Activated CD8-positive, alpha-beta memory T cell treated with anti-CD3 and anti-CD28 coated beads, Interleukin-2, amount 10 ng/mL, durations not matched to agents 7 days and 5 days (primary cell): ENCODE measurements at places on chromosomes 5 and 9.
A peak's percentile ranks its signal among the peaks of the same experiment; 100 is the strongest.

- H3K4me1 ChIP-seq: peaks cover 16% of the 10 kb centered on the region
- no peak for DNase-seq
- no peak overlapping the region for H3K4me3 ChIP-seq
- no peak overlapping the region for H3K27ac ChIP-seq
These were observed 6.2 kb downstream of the NEK6 start for GRCh38 chr9:124263800-124264426.

DNA sequence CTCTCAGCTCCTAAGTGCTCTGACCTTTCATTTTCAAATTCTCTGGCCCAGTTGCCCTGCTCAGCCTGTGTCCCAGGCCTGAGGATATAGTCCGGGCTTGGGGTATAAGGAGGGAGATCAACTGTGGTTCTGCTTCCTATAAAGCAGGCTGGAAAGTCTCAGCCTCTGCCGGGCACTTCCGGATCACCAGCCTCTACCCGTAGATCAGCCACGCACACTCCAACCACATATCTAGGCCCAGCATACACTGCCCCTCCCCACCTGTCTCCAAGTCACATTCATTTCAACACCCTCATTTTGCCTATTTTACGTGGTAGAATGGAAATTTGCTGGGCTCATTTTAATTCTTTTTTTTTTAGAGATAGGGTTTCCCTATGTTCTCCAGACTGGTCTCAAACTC lies 3.1 kb downstream of the ZER1 start:
- H3K27me3 ChIP-seq: no peaks in the 10 kb centered on the region
- peaks cover 19% of the 10 kb centered on the region for H3K4me1 ChIP-seq
- no peak overlapping the region for H3K4me3 ChIP-seq
- no peak for DNase-seq

DNA sequence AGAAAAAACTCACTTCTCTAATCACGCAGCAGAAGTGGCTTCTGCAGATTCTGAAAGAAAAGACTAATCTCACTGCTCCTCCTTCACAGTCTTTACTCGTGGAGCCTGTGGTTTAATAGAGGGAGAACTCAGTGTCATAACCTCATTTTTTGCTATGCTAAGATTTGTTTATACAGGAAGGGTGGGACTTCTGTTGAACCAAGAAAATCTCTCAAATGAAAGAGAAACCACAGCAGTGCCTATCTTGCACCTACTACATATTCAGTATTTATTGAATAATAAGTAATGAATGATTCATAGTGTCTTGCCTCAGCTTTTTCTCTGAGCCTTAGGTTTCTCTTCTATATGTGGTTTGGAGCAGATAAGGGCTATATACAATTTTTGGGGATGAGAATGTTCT lies 136.1 kb upstream of the DMAC1 start:
- peak overlapping the region; percentile 73 for H3K27ac ChIP-seq
- peaks cover 15% of the 10 kb centered on the region for H3K4me1 ChIP-seq
- H3K4me3 ChIP-seq: peak overlapping the region; percentile 39
- H3K27me3 ChIP-seq: no peaks in the 10 kb centered on the region
- H3K36me3 ChIP-seq: peaks cover 15% of the 10 kb centered on the region
- DNase-seq: no peak

DNA sequence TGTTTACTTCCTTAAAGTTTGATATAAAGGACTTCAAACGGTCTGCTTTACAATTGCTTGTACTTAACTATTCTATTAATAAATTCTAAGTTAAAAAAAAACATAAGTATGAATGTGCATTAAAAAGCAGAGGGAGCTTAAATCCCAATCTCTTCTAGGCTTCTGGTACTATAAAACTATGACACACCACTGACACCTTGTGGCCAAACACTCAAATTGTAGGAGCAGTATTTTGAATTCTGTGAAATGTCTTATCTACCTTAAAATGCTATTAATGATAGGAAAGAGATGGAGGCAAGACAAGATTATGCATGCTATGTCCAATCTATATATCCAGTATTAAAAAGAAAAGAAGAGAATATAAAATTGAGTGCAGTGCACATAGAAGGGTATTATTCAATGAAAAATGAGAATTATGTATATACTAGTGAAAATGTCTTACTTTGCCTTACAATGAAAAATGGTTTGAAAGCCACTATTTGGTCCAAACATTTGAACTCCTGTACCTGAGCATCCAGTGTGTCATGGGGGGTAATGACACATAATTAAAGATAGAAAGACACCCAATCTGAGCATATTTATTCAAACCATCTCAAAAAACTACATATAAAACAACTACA lies 87.6 kb downstream of the ERP44 start:
- H3K4me1 ChIP-seq: peaks cover 2% of the 10 kb centered on the region
- H3K27me3 ChIP-seq: no peaks in the 10 kb centered on the region
- no peak overlapping the region for H3K27ac ChIP-seq
- peak; percentile 50 for DNase-seq

DNA sequence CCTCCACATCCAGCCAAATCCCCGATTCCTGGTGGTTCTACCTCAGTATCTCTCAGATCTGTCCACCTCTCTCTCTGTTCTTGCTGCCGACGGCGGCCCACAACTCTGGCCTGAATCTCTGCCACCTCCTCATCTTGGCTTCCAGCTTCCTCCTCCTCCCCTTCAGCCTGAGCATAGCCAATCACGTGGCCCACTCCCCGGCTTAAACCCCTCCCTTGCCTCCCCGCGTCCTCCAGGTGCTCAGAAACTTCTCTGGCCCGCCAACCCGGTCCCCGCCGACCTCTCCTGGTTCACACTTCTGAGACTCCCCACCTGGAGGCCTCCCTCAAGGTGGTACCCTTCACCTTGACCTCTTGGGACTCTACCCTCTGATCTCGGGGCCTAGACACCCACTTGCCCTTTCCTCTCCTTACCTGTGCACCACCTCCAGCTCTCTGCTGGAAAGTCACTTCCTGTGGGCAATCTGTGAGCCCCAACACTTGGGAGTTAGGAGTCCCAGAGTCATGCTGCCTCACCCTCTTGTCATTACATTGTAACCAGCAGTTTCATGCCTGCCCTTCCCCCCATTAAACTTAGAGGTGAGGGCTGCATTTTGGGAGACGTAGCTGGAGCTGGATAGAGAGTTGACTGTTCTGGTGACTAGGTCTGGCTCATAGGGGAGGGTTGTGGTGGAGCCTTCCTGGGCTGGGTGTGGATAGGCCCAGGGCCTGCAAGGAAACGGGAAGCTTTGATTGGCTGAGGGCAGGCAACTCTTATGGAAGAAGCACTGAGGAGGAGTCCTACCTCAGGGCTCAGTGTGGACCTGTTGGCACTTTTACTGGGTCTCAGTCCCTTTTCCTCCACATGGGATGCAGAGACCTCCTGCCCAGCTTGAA lies 4.5 kb upstream of the SET start:
- H3K4me1 ChIP-seq: peaks cover 54% of the 10 kb centered on the region
- H3K4me3 ChIP-seq: peak overlapping the region; percentile 99
- H3K27ac ChIP-seq: peak overlapping the region; percentile 99
- DNase-seq: peak; percentile 91
- H3K27me3 ChIP-seq: no peaks in the 10 kb centered on the region
- H3K36me3 ChIP-seq: peaks cover 7% of the 10 kb centered on the region

DNA sequence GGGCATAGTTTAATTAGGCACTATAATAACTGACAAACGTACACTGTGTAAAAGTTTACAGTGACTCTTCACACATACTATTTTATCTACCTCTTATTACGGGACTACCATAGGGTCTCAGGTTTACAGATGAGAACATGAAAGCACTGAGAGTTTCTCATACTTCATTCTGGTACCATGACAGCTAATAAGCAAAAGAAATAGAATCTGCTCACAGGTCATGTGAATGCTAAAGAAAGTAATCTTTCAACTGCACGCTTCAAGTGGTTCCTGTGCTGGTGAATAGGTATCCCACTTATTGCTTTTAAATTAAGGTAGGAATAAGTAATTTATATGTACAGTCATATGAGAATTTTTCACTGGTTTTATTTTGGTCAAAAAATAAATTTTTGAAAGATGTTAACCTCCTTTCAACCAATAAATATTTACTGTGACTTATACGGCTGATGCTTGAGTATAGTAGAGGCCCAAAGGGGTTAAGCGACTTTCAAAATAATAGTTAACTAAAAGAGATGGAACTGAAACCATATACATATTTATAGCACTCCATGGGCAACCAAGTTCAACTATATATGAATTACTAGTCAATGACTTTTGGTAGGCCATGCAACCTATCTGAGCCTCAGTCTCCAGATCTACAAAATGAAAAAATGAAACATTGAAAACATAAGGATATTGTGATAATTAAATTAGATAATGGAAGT lies 8.1 kb downstream of the CDKN2A start:
- no peak for DNase-seq
- no peak overlapping the region for H3K4me3 ChIP-seq
- H3K4me1 ChIP-seq: peaks cover 18% of the 10 kb centered on the region
- H3K27me3 ChIP-seq: peaks cover 74% of the 10 kb centered on the region

DNA sequence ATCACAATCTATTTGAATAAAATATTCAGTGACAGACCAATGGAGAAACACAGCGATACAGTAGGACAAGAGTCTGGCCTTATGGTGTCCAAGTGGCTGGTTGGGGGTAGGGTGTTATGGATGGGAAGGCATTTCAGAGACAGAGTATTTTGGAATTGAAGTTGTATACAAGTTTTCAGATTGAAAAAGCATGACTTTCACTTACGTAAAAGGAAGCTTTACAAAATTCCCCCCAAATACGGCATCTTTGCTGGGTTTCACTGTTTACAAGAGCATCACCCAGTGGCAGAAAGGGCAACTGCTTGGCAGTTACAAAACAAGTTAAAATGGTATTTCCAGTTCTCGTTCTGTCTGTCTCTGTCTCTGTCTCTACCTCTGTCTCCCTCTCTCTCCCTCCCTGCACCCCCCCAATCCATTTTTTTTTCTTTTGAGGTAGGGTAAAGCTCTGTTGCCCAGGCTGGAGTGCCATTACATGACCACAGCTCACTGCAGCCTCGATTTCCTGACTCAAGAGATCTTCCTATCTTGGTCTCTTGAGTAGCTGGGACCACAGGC lies 86.2 kb downstream of the PTPN3 start:
- peak; percentile 68 for DNase-seq
- peaks cover 1% of the 10 kb centered on the region for H3K36me3 ChIP-seq
- peak overlapping the region; percentile 34 for H3K4me3 ChIP-seq
- peak overlapping the region; percentile 94 for H3K27ac ChIP-seq
- peaks cover 3% of the 10 kb centered on the region for H3K27me3 ChIP-seq
- peaks cover 60% of the 10 kb centered on the region for H3K4me1 ChIP-seq

DNA sequence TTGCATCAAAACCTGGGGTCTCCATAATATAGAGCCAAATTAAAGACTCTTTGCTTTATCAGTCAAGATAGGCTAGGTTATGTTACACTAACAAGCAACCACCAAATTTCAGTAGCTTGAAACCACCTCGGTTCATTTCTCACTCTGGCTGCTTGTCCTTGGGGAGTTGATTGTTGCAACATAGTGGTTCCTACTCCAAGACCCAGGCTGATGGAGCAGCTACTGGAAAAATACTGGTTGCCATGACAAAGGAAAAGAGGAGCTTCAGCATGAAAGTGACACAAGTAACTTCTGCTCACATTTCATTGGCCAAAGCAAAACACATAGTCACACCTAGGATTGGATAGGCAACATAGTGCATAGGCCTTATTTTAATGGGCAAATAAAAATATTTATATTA lies 18.5 kb upstream of the RCL1 start:
- H3K27me3 ChIP-seq: peaks cover under 1% of the 10 kb centered on the region
- no peak overlapping the region for H3K27ac ChIP-seq
- H3K4me3 ChIP-seq: no peak overlapping the region
- peaks cover 7% of the 10 kb centered on the region for H3K4me1 ChIP-seq

DNA sequence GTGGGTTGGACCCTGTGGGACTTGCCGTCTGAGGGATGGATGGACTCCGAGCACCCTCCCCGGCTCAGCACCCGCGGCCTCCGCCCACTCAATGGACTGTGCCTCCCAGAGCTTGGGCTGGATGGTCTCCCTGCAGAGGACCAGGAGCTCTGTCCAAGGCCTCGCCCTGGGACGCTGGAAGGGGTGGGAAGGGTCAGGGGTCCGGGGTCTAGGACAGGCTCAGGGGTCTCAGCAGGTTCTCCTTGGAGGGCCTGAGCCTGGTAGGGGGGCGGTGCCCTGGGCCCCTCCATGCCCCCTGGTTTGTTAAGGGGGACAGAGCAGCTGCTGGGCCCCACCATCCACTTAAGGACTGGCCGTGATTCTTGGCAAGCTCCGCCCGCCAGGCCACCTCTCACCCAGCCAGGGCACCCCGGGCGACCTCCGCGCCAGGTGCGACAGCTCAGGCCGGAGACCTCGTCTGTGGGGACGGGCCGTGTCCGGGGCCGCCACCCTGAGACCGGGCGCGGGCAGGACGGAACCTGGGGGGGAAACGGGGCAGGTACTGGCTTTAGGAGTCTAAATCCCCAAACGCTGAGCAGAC lies 29.2 kb downstream of the EXOC3 start:
- H3K4me1 ChIP-seq: peaks cover 25% of the 10 kb centered on the region
- H3K36me3 ChIP-seq: peaks cover 5% of the 10 kb centered on the region
- H3K27ac ChIP-seq: peak overlapping the region; percentile 79

- H3K27me3 ChIP-seq: peaks cover 26% of the 10 kb centered on the region
- peaks cover 32% of the 10 kb centered on the region for H3K36me3 ChIP-seq
- peak; percentile 72 for DNase-seq
These were observed 205.2 kb upstream of the MAP3K1 start for GRCh38 chr5:56610093-56610698.

DNA sequence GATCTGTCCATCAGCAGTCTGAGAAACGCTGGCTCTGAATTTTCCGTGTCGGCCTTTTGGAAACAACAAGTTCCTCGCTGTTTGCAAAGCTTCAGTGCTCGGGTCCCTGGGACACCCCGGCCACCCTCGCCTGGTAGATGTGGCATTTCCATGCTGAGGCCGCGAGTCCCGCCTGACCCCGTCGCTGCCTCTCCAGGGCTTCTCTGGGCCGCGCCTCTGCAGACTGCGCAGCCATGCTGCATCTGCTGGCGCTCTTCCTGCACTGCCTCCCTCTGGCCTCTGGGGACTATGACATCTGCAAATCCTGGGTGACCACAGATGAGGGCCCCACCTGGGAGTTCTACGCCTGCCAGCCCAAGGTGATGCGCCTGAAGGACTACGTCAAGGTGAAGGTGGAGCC lies 4.7 kb downstream of the NTNG2 start:
- H3K36me3 ChIP-seq: peaks cover 2% of the 10 kb centered on the region
- peaks cover 37% of the 10 kb centered on the region for H3K27me3 ChIP-seq
- no peak overlapping the region for H3K4me3 ChIP-seq
- no peak for DNase-seq

DNA sequence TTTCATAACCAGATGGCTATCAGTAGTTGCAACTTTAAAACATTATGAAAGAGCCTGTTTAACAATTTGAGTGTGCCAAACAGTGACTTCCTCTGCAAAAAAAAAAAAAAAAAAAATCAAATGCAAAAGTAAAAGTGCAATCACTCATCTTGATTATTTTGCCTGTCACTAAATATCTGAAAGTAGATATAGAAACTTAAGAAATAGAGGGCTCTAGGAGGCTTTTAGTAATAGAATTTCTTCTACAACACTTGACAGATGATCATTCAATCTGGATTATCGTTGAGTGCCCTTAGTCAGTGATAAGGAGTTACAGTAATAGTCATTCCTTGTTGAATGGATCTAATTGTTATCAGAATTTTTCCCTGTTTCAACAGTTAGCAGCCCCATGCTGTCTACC lies 101.8 kb downstream of the CETN3 start:
- no peak for DNase-seq
- no peak overlapping the region for H3K27ac ChIP-seq
- no peaks in the 10 kb centered on the region for H3K27me3 ChIP-seq
- no peaks in the 10 kb centered on the region for H3K4me1 ChIP-seq
- H3K36me3 ChIP-seq: no peaks in the 10 kb centered on the region
- no peak overlapping the region for H3K4me3 ChIP-seq
